EH (cell line): ENCODE measurements at places on chromosomes 6 and 20.
A peak's percentile ranks its signal among the peaks of the same experiment; 100 is the strongest.

GRCh38 chr6:52230685-52231084 is 13.6 kb downstream of the IL17F start:
- no peak for DNase-seq

DNA sequence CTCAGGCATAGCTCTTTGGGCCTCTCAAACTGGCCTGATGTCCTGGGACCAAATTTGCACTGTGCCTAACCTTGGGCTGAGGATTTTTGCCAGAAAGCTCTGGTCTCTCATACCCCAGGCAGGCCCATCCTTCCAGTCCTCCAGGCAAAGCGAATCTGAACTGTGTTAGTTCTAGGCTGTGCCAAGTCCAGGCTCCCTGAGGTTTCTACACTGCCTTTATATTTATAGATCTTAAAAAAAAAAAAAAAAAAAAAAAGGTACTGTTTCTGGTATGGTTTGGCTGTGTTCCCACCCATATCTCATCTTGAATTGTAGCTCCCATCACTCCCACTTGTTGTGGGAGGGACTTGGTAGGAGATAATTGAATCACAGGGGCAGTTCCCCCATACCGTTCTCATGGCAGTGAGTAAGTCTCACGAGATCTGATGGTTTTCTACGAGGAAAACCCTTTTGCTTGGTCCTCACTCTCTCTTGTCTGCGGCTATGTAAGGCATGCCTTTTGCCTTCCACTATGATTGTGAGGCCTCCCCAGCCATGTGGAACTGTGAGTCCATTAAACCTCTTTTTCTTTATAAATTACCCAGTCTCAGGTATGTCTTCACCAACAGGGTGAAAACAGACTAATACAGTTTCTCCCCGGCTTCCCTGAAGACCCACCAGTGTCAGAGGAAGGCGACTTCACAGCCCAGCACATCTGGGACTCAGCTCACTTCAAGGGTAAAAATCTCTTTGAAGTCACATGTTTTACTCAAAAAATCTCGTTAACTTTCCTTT is 39.0 kb upstream of the TBXT start:
- DNase-seq, result no peak

- no peak for DNase-seq
Measured at GRCh38 chr6:39850736-39851297, 58.6 kb downstream of the DAAM2 start.

GRCh38 chr6:14172562-14172961 is 55.0 kb downstream of the CD83 start:
- no peak for DNase-seq

DNA sequence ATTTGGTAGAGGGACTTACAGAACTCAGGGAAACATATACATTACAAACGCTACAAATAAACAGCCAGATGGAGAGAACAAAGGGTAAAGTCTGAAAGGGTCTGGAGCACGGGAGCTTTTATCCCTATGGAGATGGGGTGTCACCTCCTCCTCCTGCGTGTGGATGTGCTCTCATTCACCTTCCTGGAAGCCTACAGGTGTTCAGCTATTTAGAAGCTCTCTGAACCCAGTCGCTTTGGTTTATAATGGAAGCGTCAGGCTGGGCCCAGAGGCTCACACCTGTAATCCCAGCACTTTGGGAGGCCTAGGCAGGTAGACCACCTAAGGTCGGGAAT is 17.7 kb upstream of the ITCH start:
- DNase-seq, result no peak

DNA sequence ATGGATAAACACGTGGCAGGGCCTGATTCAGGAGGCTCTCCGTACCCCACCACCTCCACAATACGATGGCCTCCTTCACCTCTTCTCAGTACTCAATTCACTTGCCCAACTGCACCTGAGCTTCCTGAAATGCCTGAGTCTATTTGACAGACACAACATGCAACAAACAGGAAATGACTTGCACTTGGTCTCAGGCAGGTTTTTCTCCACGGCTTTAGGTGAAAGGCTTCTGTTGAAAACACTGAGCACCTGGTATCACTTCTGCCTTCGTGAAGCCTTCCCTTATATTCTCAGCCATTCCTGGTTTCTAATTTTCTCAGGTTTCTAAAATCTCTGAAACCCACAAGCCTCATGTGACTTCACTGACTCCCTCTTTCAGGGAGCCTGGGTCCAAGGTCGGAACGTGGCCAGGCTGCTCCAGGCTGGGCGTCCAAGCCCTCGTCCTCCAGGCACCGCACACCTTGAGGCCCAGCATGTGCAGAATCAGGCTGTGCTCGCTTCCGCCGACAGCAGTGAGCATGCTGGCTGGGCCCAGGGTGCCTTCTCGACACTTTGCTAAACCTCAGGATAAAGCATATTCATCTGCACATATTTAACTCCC is 34.7 kb downstream of the TAF4 start:
- DNase-seq, result no peak

DNA sequence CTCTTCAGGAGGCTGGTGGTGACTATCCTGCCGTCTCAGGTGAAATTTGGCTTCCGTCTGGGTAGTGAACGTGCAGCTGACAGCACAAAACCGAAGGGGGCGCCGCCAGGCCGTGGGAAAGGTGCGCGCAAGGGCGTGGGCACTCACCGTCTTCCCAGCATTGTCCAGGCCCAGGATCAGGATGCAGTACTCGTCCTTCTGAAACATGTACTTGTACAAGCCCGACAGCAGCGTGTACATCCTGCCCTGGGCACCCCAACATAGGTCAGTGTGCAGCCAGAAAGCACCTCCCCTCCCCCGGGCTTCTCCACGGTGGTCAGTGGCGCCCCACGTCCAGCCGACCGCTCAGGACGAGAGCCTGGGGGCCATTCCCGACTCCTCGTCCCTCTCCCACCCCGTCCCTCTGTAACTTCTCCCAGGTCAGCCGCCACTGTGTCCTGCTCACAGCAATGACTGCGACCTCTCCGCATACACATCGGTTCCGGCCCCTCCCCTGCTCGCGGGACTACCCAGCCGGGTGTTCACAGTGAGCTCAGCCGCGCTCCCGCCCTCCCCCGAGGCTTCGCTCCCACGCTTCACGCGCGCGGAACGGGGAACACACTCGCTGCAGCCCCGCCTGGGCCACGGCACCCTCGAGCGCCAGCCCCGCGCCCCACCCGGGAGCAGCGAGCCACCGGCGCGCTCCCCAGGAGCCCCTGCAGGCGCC is 771 bp downstream of the ARFRP1 start:
- peak; percentile 49 for DNase-seq

- DNase-seq, result no peak
Measured at GRCh38 chr20:1075616-1076015, 42.8 kb upstream of the PSMF1 start.

- no peak for DNase-seq
Measured at GRCh38 chr6:35977308-35977707, 47.1 kb downstream of the SLC26A8 start.

DNA sequence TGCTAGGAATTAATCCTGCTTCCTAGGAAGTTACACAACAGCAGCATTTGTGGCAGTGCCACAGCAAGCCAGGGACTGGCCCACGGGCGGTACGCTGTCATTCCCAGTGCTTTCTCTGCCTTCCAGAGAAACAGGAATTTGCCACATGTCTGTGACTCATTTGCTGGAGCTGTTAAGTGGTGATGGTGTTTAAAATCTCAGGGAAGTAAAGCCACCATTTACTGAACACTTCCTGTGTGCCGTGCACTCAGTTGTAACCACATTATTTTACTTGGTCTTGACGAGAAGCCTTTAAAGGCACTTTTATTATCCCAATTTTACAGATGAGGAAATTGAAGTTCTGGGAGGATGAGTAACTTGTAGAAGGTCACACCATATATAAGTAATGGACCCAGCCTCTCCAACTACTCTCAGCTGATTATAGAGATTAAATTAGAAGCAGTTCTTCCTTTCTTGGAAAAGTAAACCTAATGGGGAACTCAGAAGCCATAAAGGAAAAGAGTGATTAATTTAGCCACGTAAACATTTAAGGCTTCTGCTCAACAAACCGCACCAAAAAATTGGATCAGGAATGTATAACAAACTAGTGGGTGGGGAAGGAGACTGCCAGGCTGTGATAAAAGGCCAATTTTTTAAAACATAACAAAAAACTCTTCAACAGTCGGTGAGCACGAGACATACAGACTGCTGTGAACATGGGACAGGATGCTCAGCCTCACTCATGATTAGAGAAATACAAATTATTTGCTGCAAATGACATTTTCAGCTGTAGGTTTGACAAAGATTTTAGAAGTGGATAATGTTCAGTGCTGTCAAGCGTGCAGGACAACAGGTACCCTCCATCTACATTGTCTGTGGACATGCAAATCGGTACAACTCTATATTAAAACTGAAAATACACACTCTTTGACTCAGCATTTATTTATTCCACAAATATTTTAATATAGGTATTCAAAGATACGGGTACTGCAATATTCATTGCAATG is 311.2 kb downstream of the NRN1 start:
- peak; percentile 99 for DNase-seq

- DNase-seq, result peak; percentile 88
Measured at GRCh38 chr20:44083220-44083933, 103.6 kb downstream of the JPH2 start.

DNA sequence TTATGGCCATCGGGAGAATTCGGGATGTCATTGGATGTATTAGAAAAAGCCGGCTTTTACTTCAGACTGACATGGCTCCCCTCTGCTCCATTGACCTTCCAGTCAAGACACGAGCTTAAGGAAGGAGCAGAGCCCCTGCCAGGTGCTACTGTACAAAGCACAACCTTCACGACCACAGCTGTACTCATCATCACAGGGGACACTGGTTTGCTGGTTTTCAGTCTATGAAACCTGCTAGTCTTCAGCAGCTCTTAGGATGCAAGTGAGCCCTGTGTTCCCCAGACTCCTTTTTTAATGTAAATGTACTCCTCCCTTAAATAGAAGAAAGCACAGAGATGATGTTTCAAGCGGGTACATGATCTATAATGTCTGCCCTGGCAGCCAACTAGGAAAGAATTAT is 1.9 kb upstream of the TRAPPC3L start:
- DNase-seq, result no peak

- DNase-seq, result peak; percentile 70
Measured at GRCh38 chr6:20350215-20350614, 51.5 kb upstream of the E2F3 start.

DNA sequence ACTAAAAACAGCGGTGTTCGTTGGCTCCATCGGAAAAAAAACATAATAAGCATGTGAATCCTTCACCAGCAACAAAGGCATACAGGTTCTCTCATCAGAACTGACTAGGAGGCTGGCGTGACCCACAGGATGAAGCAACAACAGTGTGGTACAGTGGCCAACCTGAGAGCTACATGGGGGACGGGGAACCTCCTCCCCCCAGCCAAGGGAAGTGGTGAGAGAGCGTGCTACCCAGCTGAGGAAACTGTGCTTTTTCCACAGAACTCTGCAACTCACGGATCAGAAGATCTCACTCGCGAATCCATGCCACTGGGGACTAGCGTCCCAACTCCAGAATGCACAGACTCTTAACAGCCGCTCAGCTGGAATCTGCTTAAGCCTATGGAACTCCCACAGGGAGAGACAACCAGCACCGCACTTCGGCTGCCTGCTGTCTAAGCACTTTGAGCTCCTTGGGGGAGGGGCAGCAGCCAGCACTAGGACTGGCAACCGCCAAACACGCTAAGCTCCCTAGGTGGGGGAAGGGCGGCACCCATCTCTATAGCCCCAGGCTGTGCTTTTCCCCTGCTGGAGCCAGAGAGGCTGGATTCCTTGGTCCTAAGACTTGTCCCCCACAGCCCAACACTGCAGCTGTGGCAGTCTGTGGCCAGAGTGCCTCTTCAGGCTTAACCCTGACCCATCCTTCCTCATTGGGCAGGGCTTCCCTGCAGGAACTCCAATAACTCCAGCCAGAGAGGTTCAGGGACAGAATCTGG is 538.3 kb upstream of the BTBD3 start:
- DNase-seq, result peak; percentile 30

DNA sequence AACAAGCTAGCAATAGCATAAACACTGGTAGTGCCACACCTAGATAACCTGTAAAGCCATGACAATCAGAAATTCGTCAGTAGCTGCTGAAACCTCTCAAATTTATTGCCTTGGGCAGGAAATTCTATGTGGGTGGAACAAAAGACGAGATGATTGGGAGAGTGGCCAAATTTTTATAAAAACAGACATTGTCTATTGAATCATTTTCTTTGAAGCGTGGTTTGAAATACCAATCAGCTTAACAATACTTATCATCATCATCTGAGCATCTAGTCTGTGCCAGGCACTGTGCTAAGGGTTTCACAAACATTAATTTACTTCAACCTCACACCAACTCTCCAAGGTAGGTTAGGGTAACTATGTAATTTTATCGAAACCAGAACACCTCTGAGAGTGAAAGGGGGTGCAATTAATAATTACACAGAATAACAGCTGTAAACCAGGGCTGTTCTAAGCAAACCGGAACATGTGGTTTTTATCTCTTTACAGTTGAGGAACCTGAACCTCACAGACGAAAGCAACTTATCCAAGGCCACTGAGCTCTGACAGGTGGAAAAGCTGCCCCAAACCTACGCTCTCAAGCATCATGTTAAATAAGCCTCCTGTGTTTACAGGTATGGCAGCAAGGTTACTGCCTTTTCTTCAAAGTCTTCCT is 43.4 kb downstream of the NHSL1 start:
- peak; percentile 44 for DNase-seq

GRCh38 chr6:88494401-88495140 is 328.4 kb upstream of the CNR1 start:
- DNase-seq, result no peak

- no peak for DNase-seq
Measured at GRCh38 chr6:35735452-35735851, 1.4 kb upstream of the ARMC12 start.

DNA sequence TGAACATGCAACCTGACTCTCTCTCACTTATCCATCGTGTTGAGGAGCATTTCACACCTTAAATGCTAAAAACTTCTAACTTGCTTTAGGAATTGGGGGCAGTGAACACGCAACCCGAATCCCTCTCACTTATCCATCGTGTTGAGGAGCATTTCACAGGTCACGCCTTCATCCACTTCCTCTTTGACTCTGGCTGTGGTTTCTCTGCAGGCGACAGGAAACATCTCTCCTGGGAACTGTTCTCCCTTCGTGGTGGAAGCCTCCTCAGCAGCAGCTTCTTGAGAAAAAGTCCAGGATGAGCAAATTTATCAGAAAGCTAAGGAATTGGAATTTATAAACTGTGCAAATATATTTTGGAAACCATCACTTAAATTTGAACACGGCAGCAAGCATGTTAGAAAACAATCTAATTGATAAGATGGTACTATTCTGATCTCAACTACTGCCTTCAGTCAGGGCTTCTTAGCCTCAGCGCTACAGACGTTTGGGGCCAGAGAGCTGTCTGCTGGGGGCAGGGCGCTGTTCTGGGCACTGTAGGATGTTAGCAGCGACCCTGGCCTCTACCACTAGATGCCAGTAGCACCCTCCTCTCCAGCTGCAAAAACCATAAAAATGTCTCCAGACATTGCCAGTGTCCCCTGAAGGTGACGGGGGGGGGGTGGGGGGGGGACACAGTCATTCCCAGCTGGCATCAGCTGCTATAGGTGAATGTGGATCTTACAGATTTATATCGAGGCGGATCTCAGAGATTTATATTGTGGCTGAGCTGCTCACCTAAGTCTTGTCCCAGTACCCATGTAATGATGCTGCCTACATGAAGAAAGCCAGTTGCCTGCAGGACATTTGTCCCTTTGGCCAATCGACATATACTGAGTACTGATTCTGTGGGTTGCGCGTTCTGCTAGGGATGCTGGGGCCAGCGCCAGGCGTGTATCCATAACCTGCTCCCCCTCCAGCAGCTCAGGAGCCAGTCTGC is 26.2 kb downstream of the CTCFL start:
- DNase-seq, result peak; percentile 61

GRCh38 chr6:4478098-4478497 is 298.1 kb upstream of the CDYL start:
- no peak for DNase-seq

GRCh38 chr6:32462609-32463008 is 22.9 kb downstream of the HLA-DRA start:
- no peak for DNase-seq
